ENCODE measurements at places on chromosomes 7 and 10.

GRCh38 chr7:71933426-71933825 is 478.7 kb downstream of the CALN1 start:
- DNase-seq, result no peak

DNA sequence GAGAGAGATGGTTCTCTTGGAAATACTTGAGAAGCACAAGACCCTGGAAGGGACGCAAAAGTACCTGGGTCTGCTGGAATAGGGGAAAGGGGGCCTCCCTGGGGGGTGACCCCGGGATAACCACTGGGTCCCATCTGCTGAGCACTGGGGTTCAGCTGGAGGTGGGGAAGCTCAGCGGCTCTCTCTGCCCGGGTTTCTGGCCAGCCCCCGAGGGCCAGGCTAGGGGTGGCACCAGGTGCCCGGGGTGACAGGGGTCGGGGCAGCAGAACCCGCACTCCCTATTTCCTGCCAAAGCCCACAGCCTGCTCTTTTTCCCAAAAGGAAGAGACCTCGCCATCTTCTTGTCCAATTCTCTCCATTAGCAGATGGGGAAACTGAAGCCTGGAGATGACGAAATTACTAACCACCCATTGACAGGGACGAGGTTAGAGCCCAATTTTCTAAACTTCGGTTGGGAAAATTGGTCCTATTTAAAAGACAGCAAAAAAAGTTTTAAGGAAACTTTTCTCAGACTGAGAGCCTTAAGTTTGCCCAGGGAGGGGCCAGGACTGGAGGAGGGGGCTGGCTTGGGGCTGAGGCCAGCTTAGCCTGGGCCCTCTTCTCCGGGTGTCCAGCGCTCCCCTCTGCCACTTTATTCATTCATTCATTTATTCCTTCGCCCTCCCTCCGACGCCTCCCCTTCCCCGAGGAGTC is 17.8 kb upstream of the GATA3 start:
- DNase-seq, result no peak

- no peak for DNase-seq
Measured at GRCh38 chr7:131652934-131653333, 96.5 kb upstream of the PODXL start.

- no peak for DNase-seq
Measured at GRCh38 chr7:44706788-44707557, 41.7 kb upstream of the ZMIZ2 start.

GRCh38 chr7:142349670-142350405 is 92.0 kb upstream of the PRSS58 start:
- no peak for DNase-seq

DNA sequence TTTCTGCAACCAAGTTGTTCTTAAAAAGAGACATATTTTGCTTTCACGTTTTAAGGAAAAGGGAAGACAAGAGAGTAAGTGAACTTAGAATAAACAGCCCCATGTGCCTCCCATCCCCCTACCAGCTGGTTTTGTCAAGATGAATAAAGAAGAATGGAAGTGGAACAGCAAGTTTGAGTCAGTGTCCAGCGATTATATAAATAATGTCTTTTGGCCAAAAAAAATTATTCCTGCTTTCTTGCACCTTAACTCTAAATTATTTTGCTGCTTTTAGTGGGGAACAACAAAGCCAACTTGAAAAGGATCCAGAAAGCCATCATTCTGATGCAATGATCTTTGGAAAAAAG is 82.4 kb upstream of the TRIL start:
- no peak for DNase-seq

- no peak for DNase-seq
Measured at GRCh38 chr7:100098913-100099312, 2.3 kb downstream of the MCM7 start.

DNA sequence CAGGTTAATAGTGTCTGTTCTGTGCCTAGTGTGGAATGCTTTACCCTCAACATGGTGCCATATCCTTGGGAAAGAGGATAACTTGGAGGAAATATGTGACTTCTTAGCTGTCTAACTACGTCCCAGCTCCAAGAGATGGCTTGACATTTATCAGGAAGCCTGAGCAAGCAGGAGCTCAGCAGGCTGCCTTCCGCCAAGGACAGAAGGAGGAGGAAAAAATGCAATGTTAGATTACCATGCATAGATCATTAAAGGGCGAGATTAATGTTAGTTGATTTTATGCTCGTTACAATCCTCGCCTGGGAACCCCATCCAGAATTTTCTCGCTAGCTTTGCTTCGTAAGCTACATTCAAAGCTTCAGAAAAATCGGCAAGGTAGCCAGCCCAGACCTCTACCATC is 97.8 kb downstream of the GFRA1 start:
- no peak for DNase-seq

GRCh38 chr10:113980408-113981087 is 63.1 kb upstream of the ADRB1 start:
- DNase-seq, result no peak

GRCh38 chr10:105037022-105037421 is 395.9 kb downstream of the SORCS3 start:
- no peak for DNase-seq

- no peak for DNase-seq
Measured at GRCh38 chr7:12481722-12482121, 78.1 kb upstream of the VWDE start.

- DNase-seq, result no peak
Measured at GRCh38 chr7:144404946-144405345, 1.5 kb upstream of the NOBOX start.

- no peak for DNase-seq
Measured at GRCh38 chr10:63666836-63667383, 145.7 kb downstream of the REEP3 start.

- DNase-seq, result no peak
Measured at GRCh38 chr7:46357290-46357689, 436.2 kb upstream of the IGFBP3 start.

DNA sequence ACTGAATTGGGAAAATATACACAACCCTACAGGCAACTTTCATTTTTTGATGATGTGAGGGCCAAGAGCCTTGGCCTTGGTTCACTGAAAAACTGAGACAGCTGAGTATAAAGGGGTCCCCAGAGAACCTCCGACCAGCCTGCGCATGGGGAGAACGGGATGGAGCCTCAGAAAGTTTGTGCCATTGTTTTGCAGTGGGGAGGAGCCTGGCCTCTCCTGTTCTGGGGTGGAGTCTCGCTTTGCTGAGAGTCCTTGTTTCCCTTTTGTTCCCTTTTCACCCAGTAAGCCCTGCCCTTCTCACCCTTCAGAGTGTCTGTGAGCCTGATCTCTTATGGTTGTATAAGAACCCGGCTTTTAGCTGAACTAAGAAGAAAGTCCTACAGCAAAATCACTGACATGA is 193.2 kb upstream of the AKR1E2 start:
- no peak for DNase-seq

DNA sequence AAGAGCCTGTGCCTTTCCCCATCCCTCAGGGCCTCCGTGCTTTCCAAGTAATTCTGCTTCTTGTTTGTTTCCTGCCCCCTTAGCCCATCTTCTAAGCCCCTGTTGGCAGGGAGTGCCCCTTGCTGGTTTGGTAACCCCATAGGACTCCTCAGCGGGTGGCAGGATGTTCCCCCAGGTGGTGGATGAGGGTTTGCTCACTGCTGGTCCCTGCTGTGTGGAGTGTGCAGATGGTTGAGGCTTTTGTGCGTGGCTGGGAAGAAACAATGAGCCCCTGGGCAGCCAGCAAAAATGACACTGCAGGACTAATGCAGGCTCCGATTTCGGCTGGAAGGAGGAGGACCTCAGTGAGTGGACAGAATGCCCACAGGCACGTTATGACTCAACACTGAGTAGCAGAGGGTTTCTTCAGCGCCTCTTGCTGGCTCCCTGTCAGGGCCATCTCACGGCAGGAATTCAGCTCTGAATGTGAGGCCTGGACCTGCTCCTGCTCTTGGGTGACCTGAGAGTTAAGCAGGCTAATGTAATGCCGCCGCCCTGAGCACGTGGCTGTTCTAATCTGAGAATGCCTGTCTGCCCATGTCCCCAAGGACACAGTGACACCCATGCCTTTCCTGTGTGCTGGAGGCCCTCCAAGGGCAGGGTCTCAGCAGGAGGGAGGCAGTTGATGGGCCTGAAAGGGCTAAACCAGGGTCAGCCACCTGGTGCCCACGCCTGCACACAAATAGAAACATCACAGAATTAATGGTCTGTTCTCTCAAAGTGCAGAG is 16.6 kb downstream of the BAG3 start:
- DNase-seq, result no peak

- DNase-seq, result no peak
Measured at GRCh38 chr7:70749831-70750230, 382.1 kb upstream of the GALNT17 start.

GRCh38 chr10:91389636-91390512 is 20.3 kb upstream of the HECTD2 start:
- no peak for DNase-seq

DNA sequence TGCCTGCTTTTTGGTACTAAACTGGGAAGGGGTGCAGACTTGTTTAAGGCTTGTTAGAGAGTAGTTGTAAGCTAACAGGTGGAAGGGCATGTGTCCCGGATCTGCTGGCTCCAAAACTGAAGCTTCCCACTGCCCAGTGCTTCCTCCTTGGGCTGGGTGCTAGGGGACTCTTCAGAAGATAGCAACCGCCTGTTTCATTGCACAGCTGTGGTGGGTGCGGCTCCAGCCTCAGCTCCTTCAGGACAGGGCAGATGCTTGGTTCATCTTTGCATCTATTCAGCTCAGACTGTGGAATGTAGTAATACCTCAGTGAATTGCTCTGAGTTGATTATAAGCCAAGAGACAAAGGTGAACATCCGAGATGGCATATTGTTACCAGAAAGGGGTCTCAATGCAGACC is 527.1 kb downstream of the TYW1 start:
- DNase-seq, result no peak
